ENCODE measurements at places on chromosomes 4 and X.

DNA sequence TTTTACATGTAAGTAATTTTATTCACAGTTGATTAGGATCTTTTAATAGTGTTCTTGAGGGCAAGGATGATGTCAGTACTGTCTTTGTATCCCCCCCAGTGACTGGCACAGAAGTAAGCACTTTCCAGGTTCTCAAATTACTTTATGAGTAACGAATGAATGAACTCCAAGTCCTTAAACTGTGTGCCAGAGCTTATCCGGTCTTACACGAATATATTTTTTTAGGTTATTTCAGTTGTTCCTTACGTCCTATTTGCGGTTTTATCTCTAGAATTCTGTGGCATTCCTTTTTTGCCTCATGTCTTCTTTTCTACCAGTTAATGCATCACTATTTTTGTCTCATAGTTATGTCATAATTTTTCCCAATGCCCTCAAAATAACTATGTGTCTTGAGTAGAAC is 106.9 kb upstream of the MID1IP1 start:
- no peak for DNase-seq

- DNase-seq, result peak; percentile 83
These were observed 22.1 kb downstream of the TMEM131L start for GRCh38 chr4:153488006-153488891.

DNA sequence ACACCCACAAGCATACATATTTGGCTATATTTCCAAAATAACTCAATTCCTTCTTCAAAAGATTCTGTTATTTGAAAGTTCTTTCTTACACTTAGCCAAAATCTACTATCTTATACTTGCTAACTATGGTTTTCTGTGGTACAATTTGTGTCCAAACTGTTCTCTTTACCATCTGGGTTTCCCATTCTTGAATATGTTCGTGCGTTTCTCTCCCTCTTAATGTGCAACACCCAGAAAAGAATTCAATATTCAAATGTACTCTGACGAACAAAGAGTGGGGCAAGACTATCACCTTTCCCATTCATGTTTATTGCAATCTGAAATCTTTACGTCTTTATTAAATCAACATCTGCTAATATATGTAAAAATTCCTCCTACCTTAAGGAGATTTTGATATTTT is 912.7 kb downstream of the FAT4 start:
- DNase-seq, result no peak

DNA sequence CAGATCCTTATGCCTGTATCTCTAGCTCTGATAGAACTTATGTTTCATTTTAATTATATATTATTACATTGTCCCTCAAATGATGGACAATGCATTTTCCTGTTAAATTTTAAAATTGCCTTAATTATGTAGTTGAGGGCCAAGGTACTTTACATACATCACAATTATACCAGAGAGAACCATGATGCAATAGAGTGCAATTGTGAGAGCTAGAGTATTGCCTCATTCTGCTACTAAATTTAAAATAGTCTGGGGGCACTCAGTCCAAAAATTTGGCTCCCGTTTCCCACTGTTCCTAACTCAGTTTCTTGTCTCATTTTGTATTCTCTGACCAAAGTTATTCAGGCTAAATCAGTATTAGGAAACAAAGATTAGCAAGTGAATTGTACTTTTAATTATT is 378.5 kb upstream of the ZFP42 start:
- no peak for DNase-seq

DNA sequence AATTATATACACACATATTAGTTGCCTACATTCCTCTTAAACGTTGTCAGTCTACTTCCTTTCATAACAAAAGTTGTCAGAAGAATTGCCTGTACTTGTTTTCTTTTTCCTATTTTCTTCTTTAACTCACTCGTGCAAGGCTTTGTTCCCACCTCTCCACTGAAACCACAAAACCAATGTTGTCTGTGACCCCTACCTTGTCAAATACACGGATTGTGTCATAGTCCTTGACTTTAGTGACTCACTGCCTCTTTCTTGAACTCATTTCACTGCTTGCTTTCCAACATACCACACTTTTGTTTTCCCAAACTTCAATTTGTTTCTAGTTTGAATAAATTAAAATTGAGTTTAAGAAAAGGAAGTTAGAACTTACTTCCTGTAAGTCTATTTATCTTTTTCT is 283.9 kb upstream of the AGA start:
- no peak for DNase-seq

GRCh38 chr4:140046543-140046942 is 107.4 kb downstream of the MAML3 start:
- no peak for DNase-seq

GRCh38 chr4:139851639-139852038 is 186.0 kb downstream of the MGST2 start:
- DNase-seq, result no peak

GRCh38 chr4:2961811-2962441 is 1.3 kb downstream of the NOP14 start:
- DNase-seq, result peak; percentile 27

GRCh38 chr4:154727540-154727939 is 16.3 kb upstream of the LRAT start:
- DNase-seq, result no peak

- no peak for DNase-seq
These were observed 82.3 kb downstream of the SPRY1 start for GRCh38 chr4:123478859-123479345.

GRCh38 chrX:16061296-16061695 is 62.1 kb upstream of the GRPR start:
- no peak for DNase-seq

DNA sequence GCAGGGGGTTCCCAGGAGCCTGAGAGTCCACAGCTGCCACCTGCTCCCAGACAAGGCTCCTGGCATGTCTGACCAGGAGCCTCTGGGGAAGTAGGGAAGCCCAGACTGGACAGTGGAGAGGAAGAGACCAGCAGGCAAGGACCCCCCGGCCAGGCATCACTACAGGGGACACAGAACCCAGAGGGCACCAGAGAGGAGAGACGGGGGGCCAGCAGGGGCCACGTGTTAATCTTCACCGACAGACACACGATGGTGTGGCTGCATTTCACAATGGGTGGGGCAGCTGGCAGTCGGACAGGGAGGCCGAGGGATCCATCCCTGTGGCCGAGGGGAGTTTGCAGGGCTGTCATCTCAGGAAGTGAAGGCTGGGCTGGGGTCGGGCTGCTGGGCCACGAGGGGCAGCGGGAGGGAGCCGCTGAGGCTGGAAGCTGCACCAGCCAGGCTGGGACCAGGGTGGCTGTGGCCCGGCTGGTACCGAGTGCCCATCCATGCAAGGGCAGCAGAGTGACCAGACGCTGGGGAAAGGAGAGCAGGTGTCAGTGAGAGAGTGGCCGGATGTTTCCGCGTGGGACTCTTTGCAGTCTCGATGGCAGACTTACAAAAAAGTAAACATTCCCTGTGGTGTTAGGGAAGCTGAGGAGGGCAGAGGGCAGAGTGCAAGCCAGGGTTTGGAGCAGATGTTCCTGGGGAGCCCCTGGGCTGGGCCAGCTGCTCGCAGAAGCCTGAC is 4.7 kb downstream of the PDE6B start:
- no peak for DNase-seq

DNA sequence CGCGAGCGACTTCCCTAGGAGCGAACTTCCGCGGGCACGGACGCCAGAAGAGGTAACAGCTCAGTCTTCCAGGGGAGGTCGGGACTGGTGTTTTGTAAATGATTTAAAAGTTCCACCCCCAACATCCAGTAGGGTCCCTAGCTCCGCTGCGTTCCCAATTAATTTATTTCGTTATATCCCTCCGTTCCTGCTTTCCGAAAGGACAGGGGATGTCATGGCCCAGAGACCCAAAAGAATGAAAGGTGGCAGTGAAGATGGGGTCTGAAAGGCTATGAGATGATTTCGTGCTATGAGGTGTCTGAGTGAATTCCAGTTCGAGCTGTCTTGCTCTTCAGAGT is 373 bp upstream of the SMIM43 start:
- no peak for DNase-seq

GRCh38 chrX:123188081-123188480 is 4.0 kb downstream of the GRIA3 start:
- DNase-seq, result no peak

GRCh38 chrX:42837101-42837726 is 59.3 kb upstream of the PPP1R2C start:
- no peak for DNase-seq

GRCh38 chr4:25377572-25378436 is 741 bp downstream of the ANAPC4 start:
- DNase-seq, result no peak

GRCh38 chr4:139315221-139315675 is 13.0 kb upstream of the NDUFC1 start:
- no peak for DNase-seq

DNA sequence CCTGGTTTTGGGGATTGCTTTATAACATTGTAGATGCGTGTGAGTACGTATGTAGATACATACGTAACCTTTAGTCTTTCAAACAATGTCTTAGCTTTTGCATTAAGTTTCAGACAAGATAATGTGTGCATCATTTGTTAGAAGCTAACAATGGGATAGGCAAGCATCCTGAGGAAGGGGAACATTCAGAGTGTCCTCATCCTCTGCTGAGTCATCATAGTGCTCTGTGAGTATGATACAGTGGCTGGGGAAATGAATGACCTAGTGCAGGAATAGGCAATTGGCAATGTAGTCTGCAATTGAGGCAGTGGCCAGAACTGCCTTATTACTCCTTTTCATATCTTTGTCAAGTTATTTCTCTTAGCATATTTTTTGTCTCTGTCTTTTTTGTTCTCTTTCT is 7.3 kb downstream of the NAP1L5 start:
- no peak for DNase-seq

GRCh38 chr4:185036019-185036418 is 17.7 kb downstream of the HELT start:
- DNase-seq, result no peak

- DNase-seq, result no peak
These were observed 77.7 kb upstream of the ATP6AP2 start for GRCh38 chrX:40503094-40503493.

DNA sequence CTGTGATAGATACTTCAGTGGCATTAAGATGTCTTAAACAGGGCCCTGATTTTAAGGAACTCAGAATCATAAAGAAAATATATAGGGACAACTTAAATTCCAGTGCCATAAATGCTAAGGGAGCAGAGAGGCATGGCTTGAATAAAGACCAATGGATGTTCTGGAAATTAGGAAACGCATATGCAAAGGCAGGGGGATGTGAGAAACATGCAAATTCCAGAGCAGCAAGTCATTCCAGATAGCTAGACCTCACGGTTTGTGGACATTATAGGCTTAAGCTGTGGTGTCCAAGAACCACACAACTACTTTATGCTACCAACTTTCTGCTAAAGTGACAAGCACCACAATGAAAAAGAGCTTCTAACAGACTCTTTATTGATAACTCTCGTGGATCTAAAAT is 132.6 kb upstream of the ANK2 start:
- no peak for DNase-seq

GRCh38 chr4:162921178-162921785 is 245.4 kb downstream of the NAF1 start:
- DNase-seq, result no peak

- no peak for DNase-seq
These were observed 24.7 kb downstream of the SORCS2 start for GRCh38 chr4:7217039-7217438.

DNA sequence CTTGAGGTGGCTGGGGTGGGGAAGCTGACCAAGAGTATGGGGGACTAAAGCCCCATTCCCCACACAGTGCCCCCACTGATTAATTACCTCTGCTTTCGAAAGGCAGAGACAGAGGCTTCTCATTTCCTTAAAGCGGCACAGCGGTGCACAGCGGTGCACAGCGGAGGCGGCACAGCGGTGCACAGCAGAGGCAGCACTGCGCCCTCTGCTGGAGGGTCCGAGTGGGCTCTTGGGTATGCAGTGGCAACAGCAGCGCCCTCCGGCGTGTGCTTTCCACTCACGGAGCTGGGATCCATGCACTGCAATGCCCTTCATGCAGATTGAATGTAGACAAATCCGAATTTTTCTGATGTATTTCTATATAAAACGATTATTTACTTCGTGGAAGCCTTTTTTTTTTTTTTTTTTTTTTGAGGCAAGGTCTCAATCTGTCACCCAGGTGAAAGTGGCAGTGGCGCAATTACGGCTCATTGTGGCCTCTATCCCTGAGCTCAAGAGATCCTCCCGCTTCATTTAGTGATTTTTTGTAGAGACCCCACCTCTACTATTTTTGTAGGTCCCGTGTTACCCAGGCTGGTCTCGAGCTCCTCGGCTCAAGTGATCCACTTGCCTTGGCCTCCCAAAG is 19.7 kb upstream of the PRPS2 start:
- peak; percentile 65 for DNase-seq

- no peak for DNase-seq
These were observed 75.1 kb upstream of the SLC7A11 start for GRCh38 chr4:138317175-138317748.

GRCh38 chrX:8987672-8988250 is 46.2 kb downstream of the FAM9B start:
- DNase-seq, result peak; percentile 41

DNA sequence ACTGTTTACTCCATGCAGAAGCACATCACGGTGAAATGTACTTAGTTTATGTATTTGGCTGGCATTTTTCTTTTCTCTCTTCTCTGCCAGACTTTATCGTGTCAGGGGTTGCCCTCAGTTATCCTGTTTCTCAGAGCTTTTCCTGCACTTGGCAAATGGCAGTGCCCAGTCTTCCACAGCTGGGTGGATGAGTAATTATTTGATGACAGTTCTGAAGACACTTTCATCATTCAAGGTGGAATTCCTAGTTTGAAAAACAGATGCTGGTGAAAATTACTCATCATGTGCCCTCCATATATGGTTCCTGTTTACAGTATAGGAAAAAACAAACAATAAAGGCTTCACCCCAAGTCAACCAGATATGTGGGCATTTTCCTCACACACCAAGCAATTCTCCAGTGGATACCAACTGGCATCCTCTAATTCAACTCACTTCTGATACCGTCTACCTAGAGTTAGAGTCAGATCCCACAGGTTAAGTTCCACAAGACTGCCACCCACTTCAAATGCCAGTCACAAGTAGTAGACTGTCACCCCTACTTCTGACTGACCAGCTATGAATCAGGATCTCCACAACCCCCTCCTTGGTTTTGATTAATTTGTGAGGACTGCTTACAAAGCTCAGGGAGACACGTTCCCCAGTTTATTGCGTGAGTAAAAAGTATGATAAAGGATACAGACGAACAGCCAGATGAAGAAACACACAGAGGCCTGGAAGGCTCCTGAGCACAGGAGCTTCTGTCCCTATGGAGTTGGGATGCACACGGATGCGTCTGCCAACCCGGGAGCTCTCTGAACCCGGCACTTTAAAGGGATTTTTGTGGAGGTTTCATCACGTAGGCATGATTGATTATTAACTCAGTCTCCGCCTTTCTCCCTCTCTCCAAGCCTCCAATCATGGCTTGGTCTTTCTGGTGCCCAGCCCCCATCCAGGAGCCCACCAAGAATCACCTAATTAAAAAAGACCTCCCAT is 72.9 kb downstream of the CLDN34 start:
- DNase-seq, result no peak

DNA sequence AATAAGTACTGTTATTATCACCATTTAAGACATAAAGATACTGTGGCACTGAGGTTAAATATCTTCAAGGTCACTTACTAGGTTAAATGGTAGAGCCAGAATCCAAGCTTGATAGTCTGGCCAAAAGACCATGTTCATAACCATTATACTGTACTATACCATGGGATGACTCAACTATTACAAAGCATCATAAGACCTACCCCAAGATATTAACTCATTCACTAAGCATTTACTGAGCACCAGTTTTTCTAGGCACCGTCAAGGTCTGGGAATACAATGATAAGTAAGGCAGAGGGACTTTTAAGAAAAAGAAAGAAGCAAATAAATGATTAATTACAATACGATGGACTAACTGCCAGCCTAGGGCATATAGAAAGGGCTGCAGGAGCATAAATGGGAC is 95.5 kb upstream of the KCTD8 start:
- no peak for DNase-seq

Measured in CD4-positive, alpha-beta T cell treated with Interleukin-4 for 4 hours (primary cell).